MG63 (cell line): ENCODE measurements at places on chromosomes 3 and 15.

DNA sequence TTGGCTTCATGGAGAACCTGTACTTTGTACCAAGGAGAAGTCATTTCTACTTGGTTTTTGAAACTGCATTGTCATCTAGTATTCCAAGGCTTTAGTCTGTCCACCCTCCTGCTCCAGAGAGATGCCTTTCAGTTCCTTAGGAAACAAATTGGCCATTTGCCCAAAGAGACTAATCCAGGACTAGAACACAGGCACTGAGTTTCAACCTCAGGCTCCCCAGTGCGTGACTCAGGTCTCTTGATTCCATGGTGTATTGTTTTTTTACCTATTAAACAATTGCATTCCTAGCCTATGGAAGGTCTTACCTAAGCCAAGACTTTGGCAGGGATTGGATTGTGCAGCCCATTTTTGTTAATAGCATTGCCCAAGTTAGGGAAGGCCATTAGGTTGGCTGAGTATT lies 214.8 kb upstream of the CTDSPL start:
- no peak for DNase-seq

- DNase-seq, result no peak
These were observed 741 bp upstream of the ZNF106 start for GRCh38 chr15:42491539-42492225.

DNA sequence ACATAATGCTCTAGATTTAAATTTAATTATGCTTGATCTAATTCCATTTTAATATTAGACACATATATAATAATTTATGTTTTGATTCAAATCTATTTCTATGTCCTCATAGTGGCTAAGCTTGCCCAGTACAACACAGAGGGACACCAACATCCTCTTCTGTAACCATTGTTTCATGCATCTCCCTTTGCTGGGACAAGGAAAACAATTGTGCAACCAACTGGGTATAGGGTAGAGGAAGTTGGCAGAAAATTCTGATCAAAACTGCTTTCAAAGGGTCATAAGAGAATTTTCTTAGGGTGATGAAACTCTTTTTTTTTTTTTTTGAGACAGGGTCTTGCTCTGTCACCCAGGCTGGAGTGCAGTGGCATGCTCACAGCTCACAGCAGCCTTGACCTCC lies 121.4 kb upstream of the SGO1 start:
- DNase-seq, result no peak

GRCh38 chr3:143771939-143772338 lies 76.3 kb downstream of the SLC9A9 start:
- DNase-seq, result no peak

DNA sequence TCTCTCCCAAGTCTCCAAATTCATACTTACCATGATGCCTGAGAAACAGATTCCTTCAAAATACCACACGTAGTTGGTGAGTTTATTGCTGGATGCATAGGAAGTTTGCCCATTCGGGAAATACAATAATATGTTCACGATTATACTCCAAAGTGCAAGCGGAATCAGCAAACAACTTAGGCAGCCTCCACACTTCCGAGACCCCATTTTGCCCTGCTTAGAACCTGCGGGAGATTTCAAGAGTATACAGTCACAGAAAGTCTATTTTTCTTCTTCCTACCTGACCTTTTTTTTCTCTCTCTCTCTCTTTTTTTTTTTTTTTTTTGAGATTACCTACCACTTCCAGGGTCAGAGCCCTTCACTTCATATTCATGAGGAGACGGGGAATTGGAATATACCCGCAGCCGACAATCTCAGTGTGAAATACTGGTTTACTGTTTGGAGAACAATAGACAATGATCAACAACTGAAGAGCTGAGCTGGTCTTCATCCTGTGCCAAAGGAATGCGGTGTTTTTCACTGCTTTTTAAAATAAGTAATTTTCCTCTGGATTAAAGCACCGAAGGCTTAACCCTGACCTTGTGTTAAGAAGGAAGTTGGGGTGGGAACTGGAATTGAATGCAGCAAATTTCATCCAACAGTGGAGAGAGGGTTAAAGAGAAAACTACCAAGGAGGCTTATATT lies at the start of gene TM4SF18:
Gene TM4SF18, minus strand, starts transcription at position 461 of the 684 bp plus-strand sequence. Its CDS starts 254 bp downstream, at position 207.
- DNase-seq, result no peak

- DNase-seq, result peak; percentile 27
These were observed 36.0 kb downstream of the NR1D2 start for GRCh38 chr3:23981136-23981535.

DNA sequence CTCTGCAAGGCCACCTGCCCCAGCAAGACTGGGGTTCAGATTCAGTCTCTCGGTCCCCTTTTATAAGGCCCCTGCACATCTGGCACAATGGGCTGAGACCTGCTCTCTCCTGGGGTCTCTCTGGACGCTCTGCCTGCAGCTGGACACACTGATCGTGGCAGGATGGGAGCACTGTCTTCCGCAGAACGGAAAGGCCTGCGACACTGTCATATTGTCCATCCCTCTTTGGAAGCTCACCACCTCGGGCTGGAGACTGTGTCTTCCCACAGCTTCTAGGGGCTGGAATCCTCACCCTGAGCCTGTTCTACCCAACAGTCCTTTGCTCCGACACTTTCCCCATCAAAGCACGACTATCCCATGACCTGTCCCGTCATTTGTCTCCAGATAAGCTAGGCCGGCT lies 11.5 kb upstream of the IGDCC4 start:
- no peak for DNase-seq

GRCh38 chr3:37905987-37906674 lies 44.5 kb downstream of the CTDSPL start:
- DNase-seq, result peak; percentile 46

DNA sequence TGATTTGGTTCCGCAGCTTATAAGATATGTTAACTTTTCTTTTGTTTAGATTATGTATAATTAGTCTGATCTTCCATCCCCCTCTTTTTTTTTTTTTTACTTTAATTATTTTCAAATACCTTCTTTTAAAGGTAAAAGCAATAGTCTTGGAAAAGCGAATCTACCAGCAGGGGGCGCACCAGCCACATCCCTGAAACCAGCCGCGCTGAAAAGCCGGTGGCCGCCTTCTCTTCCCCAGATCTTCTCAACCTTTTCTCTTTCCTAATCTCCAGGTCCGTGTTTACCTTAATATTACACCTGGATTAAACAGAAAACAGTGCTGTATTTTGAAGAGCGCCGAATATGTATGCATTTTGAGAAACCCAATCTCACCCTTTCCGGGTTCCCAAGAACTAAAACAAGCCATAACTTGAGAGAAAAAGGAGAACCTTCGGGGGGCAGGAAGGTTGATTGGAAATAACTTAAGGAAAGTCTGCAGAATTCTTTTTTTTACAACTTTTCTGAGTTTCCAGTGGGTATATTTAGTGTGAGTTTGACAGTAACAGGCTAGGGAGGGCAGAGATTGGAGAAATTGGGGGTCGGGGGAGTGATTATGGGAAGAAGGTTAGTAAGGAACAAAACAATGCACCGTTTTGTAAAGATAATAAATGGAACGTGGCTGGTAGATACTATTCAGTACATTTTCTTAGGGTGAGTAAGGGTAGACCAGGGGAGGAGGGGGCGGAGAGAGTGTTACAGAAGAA lies 2.0 kb upstream of the SOX2 start:
- DNase-seq, result peak; percentile 49

DNA sequence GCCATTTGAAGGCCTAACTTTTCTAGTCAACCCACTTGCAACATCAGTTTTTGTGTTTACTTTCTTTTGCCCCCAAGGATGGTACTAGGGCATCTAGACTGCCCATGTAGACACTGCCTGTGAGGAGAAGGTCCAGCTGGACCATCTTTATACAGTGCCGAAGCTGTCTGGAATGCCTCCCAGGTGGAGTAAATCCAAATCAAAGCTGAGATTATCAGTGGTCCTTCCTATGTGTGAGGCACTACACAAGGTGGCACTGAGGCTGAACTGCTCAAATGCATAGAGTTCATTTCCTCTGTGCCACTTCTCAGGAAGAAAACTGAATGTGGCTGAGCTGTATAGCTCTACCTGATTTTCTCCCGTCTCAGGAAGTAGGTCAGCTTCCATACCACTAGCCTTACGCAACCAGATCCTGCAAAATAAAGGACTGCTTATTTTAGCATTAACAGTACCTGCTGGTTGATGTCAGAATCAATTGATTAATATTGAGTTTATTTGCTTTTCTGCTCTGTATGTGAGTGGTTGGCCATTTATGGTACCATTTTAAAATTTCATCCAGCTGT lies 106.1 kb downstream of the GHSR start:
- no peak for DNase-seq

- no peak for DNase-seq
These were observed 1.8 kb upstream of the VPS8 start for GRCh38 chr3:184810146-184810545.

GRCh38 chr3:48990636-48991469 lies 812 bp downstream of the P4HTM start:
- no peak for DNase-seq

GRCh38 chr3:46899151-46900006 lies 21.9 kb downstream of the PTH1R start:
- no peak for DNase-seq

- DNase-seq, result no peak
These were observed 125.1 kb upstream of the ZBTB20 start for GRCh38 chr3:115272036-115272824.
